ENCODE measurements at places on chromosomes 1 and 21.

DNA sequence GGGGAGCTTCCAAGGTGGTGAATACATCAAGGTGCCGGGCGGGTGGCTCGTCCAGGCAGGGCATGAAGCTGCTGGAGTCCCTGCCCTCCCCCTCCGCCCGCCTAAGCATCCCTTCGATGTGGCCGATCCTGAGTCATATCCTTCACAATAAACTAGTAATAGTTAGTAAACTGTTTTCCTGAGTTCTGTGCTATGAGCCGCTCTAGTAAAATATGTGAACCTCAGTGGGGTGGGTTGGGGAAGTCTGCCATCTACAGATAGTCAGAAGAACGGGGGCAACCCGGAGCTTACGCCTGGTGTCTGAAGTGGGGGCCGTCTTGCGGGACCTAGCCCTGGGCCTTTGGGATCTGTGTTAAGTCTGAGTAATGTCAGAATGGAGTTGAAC lies 21.6 kb downstream of the C2CD2 start:
- peak; percentile 90 for DNase-seq

DNA sequence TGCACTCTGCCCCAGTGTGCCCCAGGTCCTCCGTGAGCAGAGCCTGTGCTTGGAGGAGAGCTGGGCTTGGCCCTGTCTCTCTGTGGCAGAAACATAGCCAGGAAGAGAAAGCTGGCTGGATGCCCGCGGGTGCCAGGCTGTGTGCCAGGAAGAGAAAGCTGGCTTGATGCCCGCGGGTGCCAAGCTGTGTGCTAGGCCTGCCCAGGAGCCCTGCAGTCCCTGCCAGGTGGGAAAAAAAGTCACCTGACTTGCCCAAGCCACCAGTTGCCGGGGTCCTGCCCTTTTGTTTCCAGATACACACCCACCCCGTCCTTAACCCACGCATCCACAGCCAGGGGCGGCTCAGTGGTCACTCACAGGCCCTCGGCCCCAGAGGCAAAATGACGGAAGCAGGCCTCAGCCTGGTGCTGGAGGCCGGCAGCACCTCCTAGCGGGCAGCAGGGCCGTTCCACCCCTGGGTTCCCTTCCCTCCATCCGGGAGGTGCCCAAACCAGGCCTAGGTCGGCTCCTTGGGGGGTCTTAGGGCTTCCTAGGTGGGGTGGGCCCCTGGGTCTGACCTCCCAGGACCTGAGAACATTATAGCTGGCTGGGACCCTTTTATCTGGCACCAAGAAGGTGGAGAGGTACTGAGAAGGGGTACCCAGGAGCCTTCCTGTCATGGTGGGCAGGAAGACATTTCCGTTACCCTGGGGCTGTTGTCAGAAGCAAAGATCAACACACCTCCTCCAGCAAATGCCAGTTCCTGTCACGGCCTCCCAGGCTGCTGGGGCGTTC lies 9.1 kb downstream of the ITGB2 start:
- DNase-seq = no peak

DNA sequence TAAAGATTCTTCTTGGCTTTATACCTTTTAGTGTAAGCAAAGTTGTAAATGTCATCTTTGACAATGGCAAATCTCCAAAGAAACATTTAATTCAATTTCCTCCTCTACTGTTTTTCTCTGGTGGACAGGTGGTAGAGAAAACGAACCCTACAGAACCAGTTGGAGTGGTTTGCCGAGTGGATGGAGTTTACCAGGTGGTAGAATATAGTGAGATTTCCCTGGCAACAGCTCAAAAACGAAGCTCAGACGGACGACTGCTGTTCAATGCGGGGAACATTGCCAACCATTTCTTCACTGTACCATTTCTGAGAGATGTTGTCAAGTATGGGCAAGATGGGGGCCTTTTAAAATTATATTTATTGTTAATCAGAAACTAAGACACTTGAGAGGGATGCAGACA lies 25.8 kb downstream of the UAP1 start:
- no peak for DNase-seq

GRCh38 chr1:50272912-50273311 lies 150.3 kb downstream of the DMRTA2 start:
- DNase-seq = no peak

GRCh38 chr1:85838238-85838637 lies 130.0 kb upstream of the ZNHIT6 start:
- no peak for DNase-seq

GRCh38 chr21:34091607-34092006 lies 18.2 kb downstream of the MRPS6 start:
- DNase-seq = no peak

- no peak for DNase-seq
Observed at GRCh38 chr1:211641942-211642341, 33.5 kb downstream of the NEK2 start.

DNA sequence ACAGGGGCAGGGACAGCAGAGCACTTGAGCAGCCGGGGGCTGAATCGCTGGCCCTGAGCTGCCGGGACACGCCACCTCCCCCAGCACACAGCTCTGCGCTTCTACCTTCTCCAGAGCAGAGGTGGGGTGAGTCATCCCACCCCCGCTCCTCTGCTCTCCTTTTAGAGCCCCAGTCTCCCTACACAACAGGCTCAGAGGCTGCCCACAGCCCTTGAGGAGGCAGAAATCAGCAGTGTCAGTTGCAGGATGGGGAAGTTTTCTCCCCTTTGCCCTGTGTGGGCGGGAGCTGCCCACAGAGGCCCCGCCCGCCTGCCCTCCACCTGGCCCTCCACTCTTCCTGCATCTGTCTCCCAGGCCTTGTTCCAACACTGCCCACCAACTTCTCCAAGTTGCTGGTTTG lies 94.6 kb downstream of the STUM start:
- DNase-seq = peak; percentile 30

DNA sequence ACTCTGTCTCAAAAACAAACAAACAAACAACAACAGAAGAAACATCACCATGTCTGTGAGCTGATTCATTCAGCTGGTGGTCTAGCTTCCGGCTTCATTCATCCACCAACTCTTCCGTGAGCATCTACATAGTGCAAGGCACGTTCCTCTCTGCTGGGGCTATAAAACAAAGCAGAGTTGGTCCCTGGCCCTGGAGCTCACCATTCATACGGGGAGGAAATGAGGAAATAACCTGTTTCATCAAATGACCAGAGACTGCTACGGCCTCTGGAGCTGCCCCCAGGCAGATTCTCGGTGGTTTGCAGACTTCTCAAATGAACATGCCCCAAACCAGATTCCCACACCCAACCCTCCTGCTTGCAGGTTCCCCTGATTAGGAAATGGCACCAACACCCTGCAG lies 41.0 kb upstream of the ID3 start:
- DNase-seq = no peak

- no peak for DNase-seq
Observed at GRCh38 chr1:40312238-40313205, 4.6 kb downstream of the COL9A2 start.

DNA sequence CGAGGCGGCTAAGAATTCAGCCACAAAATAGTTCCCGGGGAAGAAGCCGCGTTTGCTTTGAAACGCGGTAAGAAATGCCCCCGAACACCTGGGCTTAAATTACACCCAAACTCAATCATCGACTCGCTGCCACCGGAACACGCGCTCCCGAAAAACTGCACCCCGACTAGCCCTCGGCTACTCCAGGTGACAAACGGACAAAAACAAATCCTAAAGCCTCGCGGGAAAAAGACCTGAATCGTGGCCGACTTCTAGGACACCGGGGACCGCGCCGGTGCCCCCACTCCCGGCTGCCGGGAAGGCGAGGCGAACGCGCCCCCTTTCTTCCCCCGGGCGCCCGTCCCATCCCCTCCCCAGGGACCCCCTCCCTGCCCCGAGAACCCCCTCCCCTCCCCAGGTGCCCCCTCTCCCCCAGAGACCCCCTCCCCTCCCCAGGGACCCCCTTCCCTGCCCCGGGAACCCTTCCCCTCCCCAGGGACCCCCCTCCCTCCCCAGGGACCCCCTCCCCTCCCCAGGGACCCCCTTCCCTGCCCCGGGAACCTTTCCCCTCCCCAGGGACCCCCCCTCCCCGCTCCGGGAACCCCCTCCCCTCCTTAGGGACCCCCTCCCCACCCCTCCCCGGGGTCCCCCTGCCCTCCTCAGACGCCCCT lies 628 bp downstream of the C1orf159 start:
- DNase-seq = no peak

DNA sequence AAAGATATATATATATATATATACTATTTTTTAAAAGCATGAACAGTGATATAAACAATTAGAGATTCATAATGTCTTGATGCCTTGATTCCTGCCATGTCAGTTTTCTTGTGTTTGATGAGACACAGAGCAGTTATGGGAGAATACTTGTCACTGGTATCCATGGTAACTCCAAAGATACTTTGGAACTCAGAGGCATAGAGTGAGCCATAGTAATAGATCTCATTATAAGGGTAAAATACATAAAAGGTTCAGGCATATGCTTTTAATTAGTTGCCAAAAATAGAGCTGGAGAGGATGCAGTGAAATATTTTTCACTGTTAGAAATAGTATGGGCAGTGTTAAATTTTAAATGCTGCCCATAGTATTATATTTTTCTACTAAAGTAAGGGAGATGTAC lies 134.1 kb downstream of the SYT14 start:
- no peak for DNase-seq

DNA sequence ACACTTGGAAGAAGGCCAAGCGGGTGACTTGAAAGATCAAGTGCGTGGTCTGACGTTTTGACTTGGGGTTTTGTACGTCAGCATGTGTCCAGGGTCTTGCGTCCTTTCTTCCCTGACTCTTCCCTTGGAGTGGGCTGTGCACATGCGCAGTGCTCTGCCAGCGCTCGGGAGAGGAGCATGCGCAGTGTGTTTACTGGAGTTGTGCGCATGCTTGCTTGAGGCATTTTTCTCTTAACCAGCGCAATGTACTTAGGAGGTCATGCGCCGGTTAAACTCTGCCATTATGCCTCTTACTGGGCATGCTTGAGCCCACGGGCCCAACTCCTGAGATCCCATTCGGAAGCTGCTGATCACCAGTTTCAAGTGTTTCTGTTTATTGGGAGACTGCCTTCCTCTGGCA lies 242.5 kb upstream of the AJAP1 start:
- DNase-seq = no peak

- DNase-seq = peak; percentile 16
Observed at GRCh38 chr1:33735624-33736023, 128.3 kb upstream of the HMGB4 start.

DNA sequence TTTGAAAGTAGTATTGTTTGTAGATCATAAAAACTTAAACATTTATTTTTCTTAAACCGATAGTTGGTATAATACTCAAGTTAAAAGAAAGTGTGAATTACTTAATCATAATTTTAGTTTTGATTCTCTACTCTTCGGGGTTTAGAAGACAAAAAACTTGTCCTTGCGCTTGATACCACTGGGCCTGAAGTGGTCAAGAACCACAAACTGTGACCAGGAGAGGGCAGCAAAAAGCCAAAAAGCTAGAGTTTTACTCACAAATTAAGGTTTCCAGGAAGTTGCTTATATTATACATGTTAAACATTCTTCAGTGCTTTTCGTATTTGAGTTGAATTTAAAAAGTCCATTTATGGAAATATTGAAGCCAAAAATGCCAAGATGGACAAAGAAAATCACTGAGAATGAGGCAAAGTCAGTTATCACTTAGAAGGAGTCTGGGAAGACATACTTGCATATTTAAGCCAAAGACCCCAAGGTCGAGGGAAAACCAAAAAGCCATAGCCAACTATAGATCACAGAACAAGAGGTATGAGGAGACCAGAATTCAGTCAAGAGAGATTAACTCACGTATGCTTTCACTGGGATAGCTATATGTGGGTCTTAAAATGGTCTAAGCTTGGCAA lies 34.2 kb downstream of the EFCAB7 start:
- no peak for DNase-seq

DNA sequence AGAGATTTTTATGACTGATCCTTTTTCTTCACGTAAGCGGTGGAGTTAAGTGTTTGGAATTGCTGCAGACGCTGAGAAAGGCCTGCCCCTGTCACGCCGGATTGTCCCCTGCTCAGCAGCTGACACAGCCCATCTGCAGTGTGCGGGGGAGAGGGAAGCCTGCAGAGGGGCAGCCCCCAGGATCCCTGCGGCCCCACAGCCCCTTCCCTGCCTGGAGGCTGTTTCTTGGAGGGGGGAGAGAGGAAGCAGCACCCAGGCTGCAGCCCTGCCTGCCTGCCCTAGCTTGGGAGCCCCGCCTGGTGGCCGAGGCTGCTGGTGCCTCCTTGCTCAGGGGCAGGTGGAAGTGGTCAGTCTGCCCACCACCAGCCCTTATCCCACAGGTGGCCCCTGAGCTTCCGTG lies 50.7 kb downstream of the PRDM16 start:
- no peak for DNase-seq

- no peak for DNase-seq
Observed at GRCh38 chr21:45498646-45499000, 43.6 kb downstream of the SLC19A1 start.

DNA sequence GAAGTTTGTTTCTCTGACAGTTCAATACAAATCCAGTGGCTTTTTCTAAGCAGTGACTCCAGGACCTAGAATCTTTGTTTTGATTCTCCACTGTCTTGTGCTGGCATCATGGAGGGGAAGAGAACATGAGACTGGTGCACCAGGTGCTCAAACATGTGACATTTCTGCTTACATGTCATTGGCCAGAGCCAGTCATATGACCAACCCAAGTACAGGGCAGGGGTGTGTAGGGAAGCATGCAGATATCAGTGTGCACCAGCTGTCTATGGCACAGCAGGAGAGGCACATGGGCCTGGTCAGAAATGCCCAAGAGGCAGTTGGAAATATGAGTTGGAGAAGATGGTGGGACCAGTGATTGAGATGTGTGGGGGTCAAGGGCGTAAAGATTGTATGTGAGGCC lies 297.0 kb downstream of the HHAT start:
- DNase-seq = no peak

GRCh38 chr1:230735447-230735846 lies 11.7 kb upstream of the CAPN9 start:
- no peak for DNase-seq

DNA sequence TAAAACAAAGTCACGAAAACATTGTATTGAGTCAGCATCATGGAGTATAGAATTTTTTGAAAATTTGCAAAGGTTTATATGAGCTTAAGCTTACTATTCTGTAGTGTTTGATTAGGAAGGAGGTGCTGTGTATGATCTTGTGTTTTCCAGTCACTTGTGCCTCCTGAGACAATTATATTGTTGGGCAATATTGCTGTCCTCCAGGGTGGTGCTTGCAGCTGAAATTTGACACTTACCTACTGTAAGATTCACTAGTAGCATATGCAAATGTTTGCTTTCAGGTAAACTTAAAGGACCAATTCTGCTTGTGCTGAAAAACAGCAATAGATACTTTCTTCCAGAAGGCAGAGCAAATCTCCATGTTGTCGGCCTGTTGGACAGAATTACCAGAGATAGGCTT lies 268.0 kb downstream of the TGFB2 start:
- no peak for DNase-seq

DNA sequence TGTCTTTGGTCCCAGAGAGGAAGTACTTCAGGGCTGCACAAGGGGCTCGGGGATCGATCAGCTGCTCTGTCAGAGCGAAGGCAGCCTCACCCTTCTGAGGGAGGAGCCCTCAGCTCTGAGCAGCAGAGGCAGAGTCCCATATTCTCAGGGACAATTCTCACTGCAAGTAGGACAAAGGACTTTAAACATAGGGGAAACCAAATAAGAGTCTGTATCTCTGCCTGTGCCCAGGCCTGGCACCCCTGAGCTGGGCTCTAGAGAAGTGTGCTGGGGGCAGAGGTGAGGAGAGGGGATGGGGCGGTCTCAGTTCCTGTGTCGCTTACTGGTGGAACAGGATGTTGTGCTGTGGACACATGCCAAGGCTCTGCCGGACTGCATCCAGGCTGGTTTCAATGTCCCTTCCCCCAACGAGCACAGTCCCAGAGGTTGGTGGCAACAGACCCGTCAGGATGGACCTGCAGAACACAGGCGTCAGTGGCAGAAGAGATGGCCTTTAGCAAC lies 76.6 kb downstream of the ABCA4 start:
- DNase-seq = no peak
